Stimulated activated CD8-positive, alpha-beta memory T cell treated with anti-CD3 and anti-CD28 coated beads, Interleukin-4, amount 100 ng/mL, for 1 hour (primary cell): ENCODE measurements at places on chromosomes 1 and 21.

DNA sequence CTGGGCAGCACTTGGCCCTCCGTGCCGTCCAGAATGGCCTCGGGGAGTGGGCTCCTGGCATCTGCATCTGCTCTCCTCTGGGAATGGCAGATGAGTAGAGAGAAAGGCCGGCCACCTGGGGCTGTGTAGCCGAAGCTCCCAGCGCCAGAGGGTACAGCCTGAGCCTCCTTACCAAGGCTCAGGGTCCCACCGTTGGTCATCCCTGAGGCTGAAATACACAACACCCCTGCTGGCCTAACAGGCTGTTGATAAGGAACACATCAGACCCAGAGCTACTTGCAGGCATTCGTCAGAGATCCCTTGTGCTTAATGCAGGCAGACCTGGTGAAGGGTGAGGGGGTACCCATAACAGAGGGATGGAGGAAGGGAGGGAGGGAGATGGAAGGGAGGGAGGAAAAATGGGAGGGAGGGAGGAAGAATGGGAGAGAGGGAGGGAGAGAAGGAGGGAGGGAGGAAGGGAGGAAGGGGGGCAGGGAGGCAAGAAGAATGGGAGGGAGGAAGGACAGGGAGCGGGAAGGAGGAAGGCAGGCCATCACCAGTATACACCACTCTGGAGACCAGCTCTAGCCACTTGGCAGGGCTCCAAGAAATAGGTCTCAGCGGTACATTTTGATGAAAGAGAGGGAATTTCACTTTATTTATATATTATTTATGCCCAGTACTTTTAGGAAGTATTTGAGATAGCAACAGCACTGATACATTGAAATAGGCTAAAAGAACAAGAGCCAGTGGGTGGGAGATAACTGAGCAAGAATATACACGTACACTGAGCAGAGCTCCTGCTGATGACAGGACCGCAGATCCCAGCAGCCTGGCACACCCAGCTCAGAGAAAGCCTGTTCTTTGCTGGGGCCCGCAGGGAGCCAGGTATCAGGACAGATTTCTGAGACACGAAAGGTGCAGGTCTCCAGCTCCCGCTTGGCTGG lies 315.0 kb upstream of the VAMP3 start:
- DNase-seq = no peak

DNA sequence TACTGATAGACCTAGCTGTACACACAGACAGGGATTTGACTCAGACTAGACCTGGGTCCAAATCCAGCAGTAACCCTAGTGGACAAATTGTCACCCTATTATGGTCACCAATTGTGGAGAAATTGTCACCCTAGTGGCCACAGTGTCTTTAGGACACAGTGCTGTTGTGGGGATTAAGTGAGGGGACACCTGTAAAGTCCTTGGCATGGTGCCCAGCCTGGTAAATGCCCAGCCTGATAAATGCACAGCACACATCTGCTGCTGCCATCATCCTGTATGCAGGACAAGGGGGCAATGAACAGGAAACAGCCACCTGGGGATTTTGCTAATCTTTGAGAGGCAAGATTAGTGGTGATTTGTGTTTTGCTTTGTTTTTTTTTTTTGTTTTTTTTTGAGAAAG lies 2.3 kb downstream of the TMEM61 start:
- DNase-seq = no peak

DNA sequence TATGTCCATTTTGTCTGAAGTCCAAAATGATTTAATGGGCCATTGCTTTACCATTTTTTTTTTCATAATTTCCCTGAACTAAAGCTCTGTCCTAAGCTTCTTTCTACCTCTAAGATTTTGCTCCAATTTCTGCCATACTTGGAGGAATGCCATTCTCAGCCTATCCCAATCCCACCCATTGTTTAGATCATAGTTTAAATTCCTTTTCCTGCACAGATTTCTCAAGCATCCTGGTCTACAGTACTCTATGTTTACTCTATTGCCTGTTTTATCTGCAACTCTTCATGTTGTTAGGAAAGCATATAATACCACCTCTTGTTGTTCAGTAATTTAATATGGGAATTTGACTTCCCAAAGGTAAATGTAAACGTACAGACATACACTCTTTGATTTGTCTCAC lies 30.8 kb downstream of the ADAMTS1 start:
- no peak for DNase-seq

DNA sequence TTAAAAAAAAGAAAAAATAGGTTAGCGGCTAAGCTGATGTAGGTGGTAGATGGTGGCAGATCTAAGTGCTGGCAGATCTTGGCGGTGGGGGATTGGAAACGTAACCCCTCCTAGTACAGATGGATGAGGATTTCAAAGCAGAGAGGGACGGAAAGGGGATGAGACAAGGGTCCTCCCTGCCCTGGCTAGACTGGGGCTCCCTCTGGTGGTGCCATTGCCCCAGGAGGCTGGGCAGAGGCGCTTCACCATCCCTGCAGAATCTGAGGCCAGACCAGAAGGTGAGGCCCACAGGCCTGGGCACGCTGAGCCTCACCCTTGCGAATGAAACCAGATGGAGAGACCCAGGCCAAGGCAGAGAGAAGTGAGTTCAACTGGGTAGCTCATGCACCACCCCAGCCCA lies 7.0 kb upstream of the PLEKHA6 start:
- DNase-seq = no peak

- DNase-seq = no peak
Measured at GRCh38 chr1:245155272-245156040, 671 bp downstream of the KIF26B start.

- no peak for DNase-seq
Measured at GRCh38 chr21:25512095-25513081, 94.9 kb downstream of the MRPL39 start.

- DNase-seq = no peak
Measured at GRCh38 chr1:234820597-234820996, 210.6 kb upstream of the IRF2BP2 start.

DNA sequence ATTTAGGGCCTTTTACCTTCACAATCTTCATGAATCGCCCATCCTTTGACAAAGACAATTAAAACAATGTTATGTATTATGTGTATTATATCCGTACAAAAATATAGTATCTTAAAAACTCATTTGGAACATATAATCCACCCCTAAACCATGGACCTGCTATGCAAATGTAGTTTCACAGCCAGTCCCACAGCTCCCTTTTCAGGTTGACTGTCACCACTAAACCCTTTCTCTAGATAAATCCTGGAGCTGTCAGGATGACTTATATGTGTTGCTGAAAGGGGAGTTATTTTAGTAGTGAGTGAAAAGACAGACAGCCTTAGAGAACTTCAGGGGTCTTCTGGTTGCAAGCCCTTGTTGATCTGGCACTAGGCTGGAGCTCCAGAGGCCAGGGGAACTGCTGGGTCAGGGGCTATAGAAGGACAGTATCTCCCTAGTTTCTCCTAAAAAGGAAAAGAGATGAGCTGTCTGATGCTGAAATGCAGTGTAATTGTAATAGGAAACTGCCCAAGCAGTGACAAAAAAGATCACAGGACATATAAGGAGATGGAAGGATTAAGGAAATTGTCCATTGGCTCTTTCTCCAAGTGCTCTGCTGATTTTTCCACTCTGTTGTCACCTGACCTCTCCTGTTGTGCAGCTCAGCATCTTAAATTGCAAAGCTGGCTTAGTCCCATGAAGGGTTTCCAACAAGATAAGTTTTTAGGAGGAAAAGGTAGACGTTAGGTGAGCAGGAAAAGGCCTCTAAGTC lies 127.7 kb downstream of the S1PR1 start:
- DNase-seq = no peak
